Left renal cortex interstitium (tissue), 4 donors: ENCODE measurements at places on chromosomes 3 and 15. TPM values are rescaled to one million over a fixed set of nuclear protein-coding genes. Genes with fewer than 3 reads are reported as not detected.

DNA sequence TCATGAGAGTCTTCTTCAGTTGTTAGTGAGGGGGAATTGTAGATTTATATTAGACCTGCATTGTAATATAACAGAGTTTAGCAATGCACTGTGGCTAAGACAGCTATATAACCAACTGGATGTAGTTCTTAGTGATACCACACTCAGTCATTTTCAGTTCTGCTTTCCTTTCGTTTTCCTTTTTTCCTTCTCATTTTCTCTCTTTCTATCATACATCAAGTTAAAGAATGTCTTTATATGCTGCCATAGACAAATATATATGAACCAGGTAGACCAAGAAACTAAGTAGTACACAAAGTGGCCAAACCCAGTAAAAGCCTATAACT lies 43.7 kb upstream of the CD47 start:
- DNase-seq: no peak

Gene CADM2
- 0.79 TPM for polyA plus RNA-seq

Gene SLC22A14
- 0.99 TPM for polyA plus RNA-seq

- DNase-seq: no peak
Observed at GRCh38 chr3:187919544-187919943, 174.3 kb upstream of the BCL6 start.

Gene KLHL6
- 1.6 TPM for polyA plus RNA-seq

GRCh38 chr3:136694321-136694720 lies 57.9 kb downstream of the STAG1 start:
- no peak for DNase-seq

DNA sequence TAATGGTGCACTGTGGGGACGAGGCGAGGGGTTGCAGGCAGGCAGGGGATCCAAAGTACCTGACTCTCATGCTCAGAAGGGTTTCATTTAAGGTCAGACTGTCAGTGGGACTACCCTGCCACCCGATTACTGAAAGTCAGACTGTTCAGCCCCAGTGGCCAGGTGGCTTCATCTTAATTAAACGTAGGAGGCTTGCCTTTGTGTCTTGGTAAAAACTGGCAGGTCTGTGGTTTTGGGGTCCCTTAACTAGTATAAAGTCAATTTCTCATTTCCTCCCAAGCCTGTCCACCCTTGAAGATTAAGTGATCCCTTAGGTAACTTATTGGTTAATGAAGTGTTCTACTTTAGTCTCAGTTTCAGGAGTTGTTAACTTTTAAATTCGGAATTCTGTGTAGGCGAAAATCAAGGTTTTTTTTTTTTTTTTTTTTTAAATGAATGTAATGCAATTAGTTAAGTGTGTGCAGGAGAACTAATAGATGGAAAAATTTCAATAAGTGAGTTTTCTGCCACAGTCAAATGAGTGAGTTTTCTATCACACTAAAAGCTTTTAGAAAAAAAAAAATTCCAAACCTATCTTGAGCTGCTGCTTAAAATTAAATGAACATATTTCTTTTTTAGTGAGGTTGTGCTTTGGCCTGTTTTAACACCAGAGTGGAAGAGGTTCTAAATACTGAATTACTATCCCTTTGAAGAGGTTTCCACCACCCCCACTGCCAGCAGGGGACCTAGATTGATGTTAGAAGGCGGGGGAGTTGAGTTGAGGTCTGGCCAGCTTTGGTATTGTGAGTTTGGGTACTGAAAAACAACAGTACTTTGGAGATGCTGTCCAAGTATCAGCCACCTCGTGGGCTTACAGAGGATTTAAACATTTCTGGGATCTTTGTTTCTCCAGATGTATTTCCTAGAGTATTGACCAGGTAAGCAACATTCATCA lies 15.2 kb downstream of the ITPR1 start:
- no peak for DNase-seq
